ENCODE measurements at places on chromosomes 11 and 22.

DNA sequence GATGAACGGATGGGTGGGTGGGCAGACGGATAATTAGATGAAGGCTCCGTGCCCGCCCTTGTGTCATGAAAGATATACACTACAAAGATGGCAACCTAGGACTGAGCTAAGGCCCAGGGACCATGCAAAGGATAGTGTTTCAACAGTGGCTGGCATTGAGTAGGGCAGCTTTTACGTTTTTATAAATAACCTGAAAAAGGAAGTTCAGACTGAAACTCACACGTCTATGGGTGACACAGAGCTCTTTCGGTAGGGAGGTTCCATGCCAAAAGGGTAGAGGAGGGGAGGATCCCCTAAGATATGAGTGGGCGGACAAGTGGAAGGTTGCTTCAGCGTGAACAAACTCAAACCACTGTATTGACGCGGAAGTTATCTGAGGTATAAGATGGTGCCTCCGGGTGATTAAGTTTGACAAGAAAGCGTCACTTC, 90.5 kb downstream of the UBASH3B start:
- no peak for DNase-seq

DNA sequence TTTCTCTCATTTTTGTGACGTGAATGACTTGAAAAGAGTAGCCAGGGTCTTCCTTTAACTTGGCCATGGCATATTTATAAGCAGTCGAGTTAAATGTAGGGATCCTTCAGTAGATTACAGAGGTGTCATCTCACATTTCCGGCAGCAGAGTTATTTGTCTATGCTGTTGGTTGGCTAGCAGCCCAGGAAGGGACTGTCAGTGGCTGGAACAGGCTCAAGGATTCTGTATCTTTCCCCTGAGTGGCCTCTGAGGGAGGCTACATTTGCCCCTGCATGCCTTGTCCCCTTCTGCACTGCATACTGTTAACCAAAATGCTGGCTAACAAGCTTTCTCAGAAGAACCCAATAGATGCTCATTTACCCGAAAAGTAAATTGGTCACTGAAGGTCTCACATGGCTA, 187.6 kb downstream of the PGR start:
- DNase-seq, result no peak

DNA sequence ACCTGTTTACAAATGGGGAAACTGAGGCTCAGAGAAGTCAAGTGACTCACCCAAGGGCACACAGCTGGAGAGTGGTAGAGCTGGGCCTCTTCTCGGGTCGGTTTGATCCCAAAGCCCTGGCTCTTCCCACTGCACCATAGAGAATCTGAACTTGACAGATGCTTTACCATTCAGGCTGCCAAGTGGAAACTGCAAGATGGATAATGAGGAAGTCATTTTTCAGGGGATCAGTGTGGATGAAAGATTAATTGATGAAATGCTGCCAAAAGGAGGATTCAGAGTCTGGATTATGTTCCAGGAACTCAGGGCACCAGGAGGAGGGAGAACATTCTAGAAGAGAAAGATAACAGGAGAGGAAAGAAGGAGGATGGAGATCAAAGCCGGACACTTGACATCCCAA, 185.9 kb upstream of the ZBED5 start:
- no peak for DNase-seq

DNA sequence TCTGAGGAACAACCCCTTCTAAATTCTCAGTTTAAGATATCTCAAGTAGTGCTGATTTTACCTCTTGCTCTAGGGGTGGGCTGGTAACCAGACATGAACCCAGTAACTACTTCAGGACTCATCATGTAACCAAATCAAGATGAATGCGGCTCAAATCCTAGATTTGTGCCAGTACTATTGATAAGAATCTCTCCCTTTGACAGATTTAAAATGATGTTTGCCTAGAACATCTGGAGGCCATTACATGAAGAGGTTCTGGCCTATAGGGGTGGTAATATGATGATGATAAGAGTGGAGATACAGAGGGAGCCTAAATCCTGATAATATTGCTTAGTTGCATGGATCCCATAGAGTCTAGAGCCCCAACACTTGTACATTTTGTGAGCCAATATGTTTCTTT, 672.6 kb upstream of the ANO5 start:
- no peak for DNase-seq

DNA sequence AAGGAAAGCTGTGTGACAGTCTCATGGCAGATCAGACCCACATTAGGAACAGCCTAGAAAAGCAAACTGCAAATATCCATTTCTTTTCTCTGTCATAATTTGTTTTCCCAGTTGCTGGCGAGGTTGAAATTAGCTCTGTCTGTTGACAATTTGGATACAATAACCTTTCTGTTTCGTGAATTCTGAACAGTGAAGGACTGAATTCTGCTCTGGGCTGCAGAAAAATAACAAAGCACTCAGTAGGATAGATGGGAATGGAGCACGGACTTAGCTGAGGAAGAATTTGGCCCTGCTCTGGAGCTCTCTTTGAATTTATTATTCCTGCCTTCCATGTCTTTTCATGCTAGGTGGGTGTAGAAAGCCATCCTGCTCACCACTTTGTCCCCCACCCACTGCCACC, 140.3 kb downstream of the RRAS2 start:
- DNase-seq, result no peak

All from epithelial cell of prostate (primary cell).